NCI-H510A (cell line): ENCODE measurements at places on chromosomes 4 and X.

- DNase-seq: no peak
Measured at GRCh38 chrX:24026432-24026831, 554 bp downstream of the KLHL15 start.

DNA sequence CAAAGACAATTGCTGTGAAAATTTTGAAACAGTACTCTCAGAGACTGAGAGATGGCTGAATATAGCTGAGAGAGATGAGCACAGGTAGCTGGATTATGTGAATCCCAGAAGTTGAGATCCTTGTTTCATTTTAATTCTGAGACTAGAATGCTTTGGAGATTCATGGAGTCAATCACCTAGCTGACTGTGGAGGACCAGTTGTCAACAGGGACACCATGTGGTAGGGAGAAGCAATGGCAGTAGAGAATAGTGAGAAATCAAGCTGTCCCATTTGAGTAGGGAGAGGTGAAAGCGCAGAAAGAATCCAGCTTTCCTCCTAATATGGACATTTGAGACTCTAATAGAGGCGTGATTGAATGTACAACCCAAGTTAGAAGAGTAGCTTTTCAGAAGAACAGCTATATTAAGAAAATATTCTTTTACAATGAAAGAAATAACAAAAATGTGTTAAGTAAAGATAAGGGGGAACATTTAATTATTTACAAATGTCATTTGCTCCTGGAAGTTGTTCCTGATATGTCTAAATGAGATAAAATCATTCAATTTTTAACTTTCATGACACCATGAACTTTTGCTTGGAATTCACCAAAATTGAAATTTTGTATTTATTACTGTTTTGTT is 30.3 kb upstream of the GLRB start:
- DNase-seq: no peak

DNA sequence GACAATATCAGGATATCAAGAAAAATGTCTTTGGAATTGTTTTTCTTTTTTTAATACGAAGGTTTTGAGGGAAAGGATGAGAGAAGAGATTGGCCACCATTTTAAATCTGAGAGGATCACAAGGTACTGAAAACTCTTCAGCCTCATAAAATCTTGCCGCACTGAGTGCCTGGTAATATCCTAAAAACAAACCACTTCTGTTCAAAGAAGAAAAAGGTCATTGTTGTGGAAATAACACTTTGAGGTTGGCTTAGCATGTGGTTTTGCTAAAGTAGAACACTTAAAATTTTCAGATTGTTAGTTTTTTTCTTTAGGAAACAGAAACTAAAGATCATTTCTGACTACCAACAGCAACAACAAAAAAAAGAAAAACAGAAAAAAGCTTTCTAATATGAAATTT is 1.0 kb upstream of the CLDN22 start:
- DNase-seq: no peak

- DNase-seq: no peak
Measured at GRCh38 chr4:8542776-8543525, 37.2 kb upstream of the GPR78 start.

DNA sequence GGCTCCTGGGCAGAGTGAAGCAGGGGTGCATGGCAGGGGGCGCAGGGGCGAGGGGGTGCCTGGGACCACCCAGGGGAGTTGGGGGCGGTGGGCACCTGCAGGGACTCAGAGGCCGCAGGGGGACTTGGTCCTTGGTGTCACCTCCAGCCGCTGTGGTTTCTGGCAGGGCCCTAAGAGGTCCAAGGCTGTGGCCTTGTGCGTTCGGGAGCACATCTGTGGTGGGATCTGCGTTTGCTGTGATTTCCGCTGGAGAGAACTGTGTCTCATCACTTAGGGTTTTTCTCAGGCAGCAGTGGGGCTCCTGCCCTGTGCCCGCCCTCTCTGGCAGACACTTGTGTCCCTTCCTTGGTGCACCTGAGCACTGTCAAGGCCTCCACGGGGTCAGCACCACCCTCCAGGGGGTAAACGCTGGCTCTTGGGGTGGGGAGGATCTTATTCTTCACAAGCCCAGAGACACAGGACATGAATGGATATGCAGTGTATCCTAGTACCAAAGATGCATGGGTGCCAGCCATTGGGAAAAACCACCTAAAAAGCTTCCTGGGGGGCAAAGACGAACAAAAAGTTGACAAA is 66.5 kb downstream of the ACOX3 start:
- no peak for DNase-seq

- DNase-seq: peak; percentile 10
Measured at GRCh38 chr4:139030614-139031235, 15.1 kb downstream of the NOCT start.

GRCh38 chr4:1449833-1450741 is 43.8 kb upstream of the NKX1-1 start:
- DNase-seq: no peak

DNA sequence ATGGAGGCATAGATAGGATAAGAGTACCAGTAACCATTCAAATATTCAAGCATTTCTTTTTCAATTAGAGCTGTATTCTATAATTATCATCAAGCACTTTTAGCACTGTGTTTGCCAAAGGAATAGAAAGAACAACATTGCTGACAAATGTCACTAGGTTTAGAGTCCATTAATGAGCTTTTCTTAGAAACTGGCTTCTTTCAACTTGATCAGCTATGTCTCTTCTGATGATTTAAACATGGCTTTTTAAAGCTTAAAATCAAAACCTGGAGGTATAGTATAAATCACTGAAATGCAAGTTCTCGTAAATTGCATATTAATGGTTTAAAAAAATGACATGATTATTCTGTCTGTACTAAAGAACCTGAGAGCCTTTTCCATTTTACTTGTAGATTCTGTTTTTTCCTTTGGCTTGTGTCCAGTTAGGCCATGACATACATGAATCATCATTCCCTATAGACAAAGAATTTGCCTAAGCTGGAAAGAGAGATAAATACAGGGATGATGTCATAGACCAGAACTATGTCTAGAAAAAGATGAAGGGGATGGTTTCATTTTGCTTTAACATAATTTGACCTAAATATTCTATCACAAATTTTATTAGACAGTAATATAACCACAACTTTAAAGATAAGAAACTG is 340.1 kb upstream of the CTSO start:
- no peak for DNase-seq

GRCh38 chrX:2650865-2651264 is 40.2 kb upstream of the CD99 start:
- no peak for DNase-seq

DNA sequence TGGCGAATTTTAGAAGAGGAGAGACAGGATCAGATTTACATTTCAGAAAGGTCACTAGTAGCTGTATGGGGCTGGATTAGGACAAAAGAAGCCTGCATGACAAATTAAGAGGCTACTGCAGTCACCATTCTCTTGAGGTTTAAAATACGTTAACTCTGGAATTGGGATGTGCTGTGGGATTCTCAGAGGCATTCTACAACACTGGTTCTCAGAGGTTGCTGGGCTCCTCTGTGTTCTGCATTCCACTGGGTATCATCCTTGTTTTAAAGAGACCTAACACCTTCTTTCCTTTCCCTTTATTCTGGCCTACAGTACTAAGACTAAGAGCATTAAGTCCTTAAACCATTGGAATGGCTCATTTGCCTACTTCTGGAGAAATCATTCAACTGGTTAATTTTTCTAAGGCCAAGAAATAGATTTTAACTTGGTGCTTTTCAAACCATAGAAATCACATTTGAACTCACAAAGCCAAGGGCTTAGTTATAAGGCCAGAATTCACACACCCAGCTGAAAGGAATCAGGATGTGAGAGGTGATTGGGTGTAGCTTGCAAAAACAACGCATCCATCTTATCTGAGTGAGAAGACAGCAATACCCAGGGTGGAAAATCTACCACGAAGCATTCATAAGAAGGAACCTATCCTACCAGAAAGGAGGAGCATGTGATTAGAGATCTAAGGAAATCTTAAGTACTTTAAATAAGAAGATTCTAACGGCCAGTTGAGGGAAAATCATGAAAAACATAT is 116.6 kb downstream of the SHISA3 start:
- no peak for DNase-seq

- no peak for DNase-seq
Measured at GRCh38 chrX:75149654-75150053, 6.4 kb downstream of the ABCB7 start.

- peak; percentile 32 for DNase-seq
Measured at GRCh38 chr4:186723292-186724057, at the start of gene FAT1. Gene FAT1, minus strand, starts transcription at chr4:186723856. Its CDS starts 14,029 bp downstream, at chr4:186709827.

DNA sequence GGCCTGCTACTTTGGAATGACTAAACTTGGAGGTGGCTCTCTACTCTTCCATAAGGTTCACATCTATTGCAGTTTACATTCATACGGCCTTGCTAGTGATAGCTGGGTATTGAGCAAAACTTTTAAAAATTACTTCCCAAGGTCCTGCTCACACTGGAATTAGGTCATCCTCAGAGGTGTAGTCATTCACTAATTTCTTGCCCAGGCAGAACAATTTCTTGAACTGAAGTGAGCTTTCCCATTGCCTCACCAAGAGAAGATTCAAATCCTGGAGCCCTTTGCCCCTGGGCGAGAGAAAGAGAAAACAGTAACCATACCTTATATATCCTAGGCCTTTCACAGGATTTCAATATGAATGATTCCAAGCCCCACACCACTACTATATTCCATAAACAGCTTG is 109.2 kb downstream of the GUCY2F start:
- no peak for DNase-seq

DNA sequence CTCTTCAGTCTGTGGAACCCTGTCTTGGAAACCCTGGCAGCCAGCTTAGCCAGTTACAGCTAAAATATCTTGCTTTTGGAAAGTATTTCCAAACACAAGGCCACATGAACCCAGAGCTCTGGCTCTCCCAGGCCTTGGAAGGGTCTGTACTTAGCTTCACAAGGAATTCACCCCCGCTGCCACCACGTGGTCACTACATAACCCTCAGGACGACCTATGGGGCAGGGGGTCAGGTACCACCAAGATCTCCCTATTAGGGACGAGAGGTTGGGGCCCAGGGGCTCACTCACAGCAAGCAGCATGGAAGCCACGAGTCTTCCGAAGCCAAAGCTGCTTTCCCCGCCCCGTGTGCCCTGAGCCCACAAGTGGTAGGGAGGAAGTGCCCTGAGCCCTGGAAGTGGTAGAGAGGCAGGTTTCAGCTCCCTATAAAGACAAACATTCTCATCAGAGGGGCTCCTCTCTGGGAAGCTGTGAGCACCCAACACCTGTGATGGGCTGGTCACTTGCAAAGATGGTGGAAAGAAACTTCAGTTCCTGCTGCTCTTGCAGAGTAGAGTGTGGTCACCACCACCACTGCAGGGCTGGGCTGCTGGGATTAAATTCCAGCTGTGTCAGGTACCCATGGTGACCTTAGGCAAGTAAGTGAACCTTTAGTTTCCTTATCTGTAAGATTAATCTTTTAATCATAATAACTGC is 4.7 kb upstream of the JAKMIP1 start:
- DNase-seq: no peak

GRCh38 chrX:123753656-123754350 is 21.0 kb upstream of the THOC2 start:
- DNase-seq: no peak

GRCh38 chr4:85722807-85723206 is 247.9 kb downstream of the ARHGAP24 start:
- no peak for DNase-seq

DNA sequence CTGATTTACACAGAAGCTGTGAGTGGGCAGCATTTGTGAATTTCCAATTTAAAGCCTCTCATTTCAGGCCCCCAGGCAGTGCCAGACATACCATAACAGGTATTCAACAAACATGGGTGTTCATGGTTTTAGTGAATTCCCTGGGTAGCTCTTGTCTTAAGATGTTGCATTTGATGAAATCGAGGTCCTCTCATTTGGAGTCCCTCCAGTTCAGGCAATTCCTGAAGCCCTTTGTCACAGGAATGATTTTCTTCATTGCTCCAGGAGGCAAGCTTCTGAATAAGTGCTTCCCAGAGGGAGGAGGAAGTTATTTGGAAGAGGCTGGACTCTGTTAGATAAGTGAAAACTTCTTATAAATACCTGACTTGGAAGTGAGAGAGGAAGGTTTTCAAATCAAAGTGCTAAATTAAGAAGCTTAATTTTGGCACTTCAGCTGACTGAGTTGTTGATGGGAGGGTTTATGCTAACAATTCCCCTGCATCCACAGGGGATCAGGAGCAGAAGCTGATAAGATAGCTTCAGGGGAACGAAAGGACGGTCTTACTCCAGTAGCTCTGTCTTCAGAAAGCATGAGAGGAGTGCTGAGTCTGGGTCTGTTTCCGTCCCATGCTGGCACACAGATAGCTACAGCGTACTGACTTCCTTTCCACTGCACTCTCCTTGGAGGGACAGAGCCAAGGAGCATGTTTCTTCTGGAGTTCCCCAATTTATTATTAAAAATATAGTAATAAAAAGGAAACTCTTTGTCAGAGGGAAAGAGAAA is 543.1 kb downstream of the GBA3 start:
- no peak for DNase-seq

DNA sequence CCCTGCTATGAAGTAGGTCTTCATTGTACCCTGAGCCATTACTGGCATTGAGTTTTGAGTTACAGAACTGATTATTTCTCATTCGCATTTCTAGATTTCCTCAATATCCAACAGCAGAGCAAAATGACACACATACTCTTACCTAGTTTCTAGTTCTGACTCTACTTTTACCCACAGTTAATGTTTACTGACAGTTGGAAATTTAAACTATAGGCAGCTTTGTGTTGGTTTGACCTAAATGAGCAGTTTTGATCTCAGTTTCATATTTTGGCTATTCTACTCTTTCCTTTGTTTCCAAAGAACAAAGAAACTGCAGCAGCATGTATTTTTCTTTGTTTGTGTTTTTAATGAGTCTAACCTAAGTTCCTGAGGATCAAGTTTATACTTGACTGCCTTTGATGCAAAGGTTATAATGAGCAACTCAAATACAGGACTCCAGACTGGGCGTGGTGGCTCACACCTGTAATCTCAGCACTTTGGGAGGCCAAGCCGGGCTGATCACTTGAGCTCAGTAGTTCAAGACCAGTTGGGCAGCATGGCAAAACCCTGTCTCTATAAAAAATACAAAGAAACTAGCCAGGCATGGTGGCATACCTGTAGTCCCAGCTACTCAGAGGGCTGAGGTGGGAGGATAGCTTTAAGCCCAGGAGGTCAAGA is 30.4 kb downstream of the TXK start:
- DNase-seq: no peak

- DNase-seq: no peak
Measured at GRCh38 chr4:109186458-109186945, 116.0 kb downstream of the COL25A1 start.

- DNase-seq: no peak
Measured at GRCh38 chrX:27751976-27752375, 55.8 kb upstream of the MAGEB10 start.

DNA sequence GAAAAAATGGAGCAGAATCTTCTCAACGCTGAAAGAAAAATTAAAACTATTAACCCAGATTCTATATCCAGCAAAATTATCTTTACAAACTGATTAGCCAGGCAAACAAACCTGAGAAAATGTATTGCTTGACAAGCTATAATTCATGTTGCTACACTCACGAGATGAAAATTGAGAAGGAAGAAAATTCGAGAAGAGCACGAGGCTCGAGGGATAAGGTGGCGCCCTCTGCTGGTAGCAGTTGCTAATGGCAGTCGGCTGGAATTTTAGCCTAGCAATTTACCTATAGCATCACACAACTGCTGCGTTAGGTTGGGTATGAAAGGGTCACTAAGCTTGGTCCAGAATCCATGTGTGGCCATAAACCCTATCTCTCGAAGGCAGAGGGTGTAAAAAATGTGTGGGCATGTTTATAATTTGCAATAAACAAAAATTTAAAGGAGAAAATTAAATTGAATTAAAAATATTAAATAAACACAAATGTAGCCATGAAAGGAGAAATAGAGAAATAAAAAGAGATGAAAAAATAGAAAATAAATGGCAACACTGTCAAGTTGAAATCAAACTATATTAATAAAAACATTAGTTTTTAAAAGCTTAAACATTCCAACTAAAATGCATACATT is 126.6 kb downstream of the PPP4R3C start:
- peak; percentile 6 for DNase-seq

- no peak for DNase-seq
Measured at GRCh38 chr4:6280365-6280996, 10.8 kb downstream of the WFS1 start.
